GM13977 (cell line): ENCODE measurements at places on chromosomes 6 and 20.

GRCh38 chr20:2093883-2094282 is 7.7 kb upstream of the STK35 start:
- no peak for DNase-seq

GRCh38 chr6:44010411-44011349 is 116.6 kb downstream of the MRPL14 start:
- DNase-seq = no peak

DNA sequence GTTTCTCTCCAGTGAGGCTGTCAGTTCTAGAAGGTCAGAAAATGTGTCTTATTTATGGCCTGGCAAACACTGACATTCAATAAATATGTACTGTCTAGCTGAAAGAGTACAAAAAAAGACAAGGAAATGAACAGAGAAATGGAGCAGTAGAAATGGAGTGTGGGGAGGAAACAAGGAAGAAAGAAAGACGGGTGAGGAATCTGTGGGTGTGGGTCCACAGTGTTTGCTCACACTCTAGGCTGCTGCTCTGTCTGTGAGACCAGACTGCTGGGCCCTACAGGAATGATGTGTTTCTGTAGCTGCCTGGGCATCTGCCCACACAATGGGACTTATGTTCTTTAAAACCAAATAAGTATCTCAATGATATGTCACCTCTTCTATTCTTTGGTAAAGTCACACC is 114.2 kb downstream of the MOXD1 start:
- no peak for DNase-seq

GRCh38 chr20:41984031-41984430 is 365.9 kb upstream of the CHD6 start:
- DNase-seq = no peak

GRCh38 chr6:8229915-8230756 is 127.8 kb upstream of the EEF1E1 start:
- DNase-seq = no peak

DNA sequence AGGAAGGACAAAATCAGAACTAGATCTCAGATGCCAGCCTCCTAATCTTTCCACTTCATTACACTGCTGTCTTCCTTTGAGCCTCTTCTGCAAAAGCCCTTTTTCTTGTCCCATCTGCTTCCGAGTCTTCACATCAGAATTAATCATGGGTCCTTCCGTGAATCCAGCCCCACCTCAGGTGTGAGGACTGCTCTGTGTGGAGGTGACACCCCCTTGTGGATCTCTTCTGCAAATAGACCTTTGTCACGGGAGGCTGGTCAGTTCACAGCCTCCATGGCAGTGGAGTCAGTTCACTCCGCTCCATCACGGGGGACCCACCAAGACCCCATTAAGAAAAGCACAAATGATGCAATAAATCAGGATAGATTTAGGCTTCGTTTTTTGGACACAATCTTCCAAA is 171.1 kb downstream of the ADAT2 start:
- peak; percentile 20 for DNase-seq

GRCh38 chr6:49911252-49911651 is 44.9 kb upstream of the CRISP1 start:
- DNase-seq = no peak

DNA sequence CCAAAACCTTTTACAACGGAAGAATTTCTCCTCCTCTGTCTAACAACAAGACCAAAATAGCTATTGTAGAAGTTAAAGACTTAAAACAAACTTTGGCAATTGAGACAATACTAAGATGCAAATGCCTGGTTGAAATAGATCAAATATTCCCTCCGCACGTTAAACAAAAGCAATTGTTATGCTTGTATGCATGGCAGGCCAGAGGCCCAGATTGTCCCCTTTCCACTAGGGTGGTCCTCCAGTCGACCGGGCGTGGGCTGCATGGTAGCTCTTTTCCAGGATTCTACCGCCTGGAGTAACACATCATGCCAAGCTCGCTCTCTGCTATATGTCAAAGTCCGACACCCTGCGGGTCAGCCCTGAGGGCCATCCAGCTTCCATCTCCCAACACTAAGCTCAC is 234.7 kb downstream of the RNGTT start:
- DNase-seq = no peak

DNA sequence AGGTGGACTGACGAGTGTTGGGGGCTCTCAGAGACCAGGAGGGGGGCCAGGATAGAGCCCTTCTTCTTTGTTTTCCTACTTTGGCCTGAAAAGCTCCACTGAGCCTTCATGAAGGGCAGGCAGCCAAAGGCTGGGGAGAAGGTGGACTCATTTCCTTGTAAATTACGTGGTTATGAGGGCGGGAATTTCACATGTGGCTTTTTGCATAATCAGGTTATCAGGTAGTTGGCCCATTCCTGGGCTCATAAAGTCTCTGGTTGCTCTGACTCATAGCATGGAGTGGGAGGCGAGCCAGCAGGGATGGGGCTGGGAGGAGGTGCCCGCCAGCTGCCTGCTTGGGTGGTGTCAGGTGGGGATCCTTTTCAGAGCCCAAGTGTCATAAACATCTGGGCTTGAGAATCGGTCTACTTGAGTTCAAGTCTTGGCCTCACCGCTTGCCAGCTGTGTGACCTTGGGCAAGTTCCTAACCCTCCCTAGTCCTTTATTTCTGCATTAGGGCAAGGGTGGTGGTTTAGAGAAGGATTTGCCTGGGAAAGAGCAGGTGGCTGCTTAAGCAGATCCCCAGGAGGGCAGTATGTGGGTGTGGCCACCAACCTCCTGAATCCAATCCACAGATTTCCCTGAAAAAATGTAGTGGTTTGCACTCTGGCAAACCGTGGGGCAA is 26.5 kb upstream of the RNF24 start:
- DNase-seq = no peak

GRCh38 chr6:142213402-142213801 is 66.3 kb downstream of the VTA1 start:
- DNase-seq = no peak

- no peak for DNase-seq
These were observed 55.6 kb upstream of the ZMYND8 start for GRCh38 chr20:47412083-47412482.

DNA sequence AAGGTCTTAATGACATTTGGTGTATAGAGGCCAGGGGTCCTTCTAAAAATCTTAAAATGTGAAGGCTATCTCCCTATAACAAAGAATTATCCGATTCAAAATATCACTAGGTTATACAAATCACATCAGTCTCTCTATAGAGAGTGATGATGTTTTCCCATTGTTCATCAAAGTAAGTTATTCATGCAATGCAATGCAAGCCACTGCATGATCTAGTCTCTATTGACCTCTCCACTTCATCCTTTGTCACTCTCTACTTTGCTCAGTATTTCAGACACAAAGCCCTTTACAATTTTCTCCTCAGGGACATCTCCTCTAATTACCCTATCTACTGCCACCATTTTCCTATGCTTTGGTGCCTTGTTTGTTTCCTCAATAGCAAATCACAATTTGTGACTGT is 628.0 kb downstream of the HTR1B start:
- DNase-seq = no peak

DNA sequence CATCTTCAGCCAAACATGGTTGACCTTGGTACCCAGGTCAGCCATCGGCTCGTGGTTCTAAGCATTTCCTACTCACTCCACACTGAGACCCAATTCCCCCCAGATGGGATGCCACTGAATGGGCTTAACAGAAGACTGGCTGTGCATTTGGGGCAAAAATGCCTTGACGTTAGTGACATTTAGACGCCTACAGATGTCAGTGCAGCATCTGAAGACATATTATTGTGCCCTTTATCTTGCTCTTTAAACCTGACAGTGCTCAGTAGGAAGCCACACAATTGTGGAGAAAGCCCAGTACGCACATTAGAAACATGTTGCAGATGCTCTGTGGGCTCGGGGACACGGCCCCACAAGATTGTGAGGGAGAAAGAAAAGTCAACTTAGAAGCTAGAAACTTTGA is 414.7 kb downstream of the PTPRT start:
- no peak for DNase-seq

DNA sequence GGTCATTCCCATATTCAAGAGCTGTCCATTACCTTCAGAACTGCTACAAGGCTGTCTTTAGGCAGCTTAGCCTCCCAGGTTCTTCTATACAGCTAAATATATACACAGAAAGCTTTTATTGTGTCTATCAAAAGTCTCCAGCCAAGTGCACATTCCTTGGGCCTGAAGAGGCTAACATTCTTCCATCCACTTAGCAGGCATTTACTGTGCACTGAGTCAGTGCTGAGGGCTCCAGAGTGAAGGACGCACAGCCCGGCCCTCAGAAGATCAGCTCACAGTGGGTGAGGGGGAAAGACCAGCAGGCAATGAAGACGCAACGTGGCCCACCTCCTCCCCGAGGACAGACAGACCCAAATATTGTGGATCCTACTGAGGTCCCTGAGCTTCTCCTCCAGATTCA is 569.9 kb downstream of the CDH26 start:
- no peak for DNase-seq

- DNase-seq = no peak
These were observed 105.5 kb downstream of the MRPL14 start for GRCh38 chr6:44021589-44022295.

DNA sequence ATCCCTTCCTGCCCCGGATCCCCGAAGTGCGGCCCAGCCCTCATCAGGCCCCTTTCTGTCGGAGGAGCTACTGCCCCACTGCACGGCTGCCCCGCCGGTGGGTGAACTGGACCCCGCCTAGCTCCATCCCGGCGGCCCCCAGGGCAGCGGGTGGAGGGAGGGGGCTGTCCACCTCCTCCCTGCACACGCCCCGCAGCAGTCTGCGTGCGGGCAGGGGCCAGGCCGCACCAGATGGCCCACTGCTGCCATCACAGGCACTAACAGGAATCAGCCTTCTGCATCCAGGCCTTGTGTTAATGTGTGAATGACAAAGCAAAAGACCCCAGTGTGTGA is 54.9 kb upstream of the UNC93A start:
- DNase-seq = no peak

DNA sequence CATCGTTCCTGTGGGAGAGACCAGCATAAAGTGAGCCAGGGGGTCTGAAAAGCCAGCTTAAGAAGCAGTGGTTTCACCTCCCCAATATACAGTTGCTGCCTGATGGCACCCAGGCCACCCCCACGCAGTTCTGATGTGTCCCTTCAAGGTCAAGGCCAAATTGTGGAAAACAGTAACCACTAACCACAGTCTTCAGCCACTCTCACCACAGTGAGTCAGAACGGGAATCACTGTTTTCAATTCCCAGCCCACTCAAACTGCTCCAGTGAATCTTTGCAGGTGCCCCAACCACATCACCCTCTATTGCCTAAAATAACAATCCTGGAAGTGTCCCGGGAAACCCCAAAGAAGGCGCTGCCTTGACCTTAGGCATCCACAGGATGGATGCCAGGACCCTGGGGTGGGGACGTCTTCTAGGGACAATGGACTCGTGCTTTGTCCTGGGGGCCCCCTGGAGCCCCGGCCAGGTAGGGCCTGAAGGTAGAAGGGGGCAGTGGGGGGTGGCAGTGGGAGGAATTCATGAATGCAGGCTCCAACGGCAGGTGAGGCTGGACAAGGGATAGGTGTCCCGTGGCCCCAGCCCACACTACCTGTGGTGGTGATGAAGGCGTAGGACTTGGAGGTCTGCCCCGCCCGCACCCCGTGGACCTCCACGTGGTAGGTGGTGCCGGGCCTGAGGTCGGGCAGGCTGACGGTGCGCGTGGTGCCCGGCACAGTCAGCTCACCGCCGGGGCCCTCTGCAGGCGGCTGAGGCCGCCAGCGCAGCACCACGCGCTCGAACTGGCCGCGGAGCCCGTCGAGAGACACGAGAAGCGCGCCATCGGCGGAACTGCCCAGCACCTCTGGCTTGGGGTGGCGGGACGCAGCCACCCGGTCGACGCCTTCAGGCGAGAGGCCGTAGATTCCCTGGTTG is 22.2 kb downstream of the TNXB start:
- peak; percentile 77 for DNase-seq

- no peak for DNase-seq
These were observed 734.9 kb upstream of the FLRT3 start for GRCh38 chr20:15072316-15072715.

DNA sequence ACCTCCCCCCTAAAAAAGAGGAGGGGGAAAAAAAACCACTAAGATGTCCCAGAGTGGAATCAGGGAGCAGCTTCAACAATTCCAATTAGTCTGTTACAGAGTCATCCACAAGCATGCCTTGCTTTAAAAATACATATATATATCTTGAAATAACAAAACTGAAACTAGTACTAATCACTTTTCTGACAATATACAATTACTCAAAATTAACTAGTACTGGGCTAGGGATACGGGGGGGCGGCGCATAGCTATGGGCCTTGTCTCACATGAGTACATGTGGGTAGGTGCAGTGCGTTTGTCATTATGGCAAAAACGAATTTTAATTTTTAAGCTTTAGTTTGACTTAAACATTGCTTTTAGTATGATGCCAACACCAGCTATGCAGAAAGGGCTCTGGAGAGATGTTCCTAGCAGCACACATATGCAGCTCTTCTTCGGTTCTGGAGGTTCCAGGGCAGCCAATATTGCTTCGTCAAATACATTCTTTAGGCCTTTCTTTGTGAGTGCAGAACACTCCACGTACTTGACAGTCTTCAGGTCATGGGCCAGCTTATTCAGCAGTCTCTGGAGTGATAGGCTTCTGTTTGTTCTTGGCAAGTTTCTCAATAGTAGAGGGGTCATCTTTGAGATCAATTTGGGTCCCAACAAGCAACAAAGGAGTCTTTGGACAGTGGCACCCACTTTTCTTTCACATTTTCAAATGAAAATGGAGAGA is 38.8 kb downstream of the ITCH start:
- no peak for DNase-seq

GRCh38 chr6:37180075-37180474 is 10.1 kb downstream of the PIM1 start:
- DNase-seq = no peak

DNA sequence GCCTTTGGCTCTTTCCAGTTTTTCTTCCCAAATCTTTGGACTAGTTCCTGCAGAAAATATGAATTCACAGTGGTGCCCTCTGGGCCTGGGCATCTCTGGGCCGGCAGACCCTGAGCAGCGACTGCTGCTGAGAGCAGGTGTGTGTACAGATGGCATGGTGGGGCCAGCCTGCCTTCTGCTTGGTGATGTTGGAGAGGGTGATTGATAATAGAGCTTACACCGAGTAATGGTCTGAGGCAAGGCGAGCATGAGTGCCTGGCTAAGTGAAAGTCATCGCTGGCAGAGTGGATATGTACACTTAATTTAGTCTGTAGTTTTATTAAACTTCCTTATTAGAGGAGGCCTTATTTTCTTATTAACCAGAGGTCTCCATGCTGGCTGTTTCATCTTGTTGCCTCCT is 156.9 kb downstream of the CDKAL1 start:
- no peak for DNase-seq
